Right atrium auricular region (tissue), 2 donors: ENCODE measurements at places on chromosomes 11 and 22. TPM values are rescaled to one million over a fixed set of nuclear protein-coding genes. Genes with fewer than 3 reads are reported as not detected.

DNA sequence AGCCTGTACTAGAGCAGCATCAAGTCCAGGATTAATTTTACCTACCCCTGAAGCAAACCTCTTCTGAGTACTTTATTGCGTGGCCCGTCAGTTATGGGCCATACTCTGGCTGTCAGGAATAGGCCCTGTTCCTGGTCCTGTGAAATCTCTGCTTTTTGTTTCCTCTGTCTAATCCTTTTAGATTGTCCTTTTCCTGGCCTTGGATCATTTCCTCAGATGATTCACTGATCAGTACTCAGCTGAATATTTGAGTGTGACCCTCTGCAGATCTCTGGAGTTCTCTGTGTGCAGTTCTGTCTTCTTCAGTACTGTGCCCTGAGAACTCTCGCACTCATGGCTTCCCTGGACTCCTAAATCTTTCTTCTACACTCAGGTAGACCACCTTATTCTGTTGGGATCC is 123.5 kb downstream of the UVRAG start:
- H3K27me3 ChIP-seq, result no peaks in the 10 kb centered on the region
- no peaks in the 10 kb centered on the region for H3K4me1 ChIP-seq
- H3K27ac ChIP-seq, result no peak overlapping the region
- no peak for DNase-seq
- H3K4me3 ChIP-seq, result no peak overlapping the region

GALNT18 gene
- 26.8 TPM for total RNA-seq

DNA sequence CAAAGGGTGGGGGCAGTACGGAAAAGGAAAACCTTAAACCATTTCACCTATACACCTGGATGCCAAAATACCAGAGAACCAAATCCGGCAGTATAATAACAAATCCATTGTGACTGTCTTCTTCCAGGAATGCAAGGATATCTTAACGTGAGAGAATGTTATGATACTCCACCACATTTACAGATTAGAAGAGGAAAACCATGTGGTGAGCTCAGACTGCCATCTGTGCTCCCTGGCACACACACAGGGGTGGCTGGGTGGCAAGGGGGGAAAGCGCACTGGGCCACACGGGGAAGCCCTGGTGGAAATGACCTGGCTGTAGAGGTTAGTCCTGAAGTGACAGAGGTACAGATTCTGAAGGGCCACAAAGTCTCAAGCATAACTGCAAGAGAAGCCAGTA is 9.9 kb downstream of the EIF1AD start:
- H3K27ac ChIP-seq, result no peak overlapping the region
- H3K36me3 ChIP-seq, result peaks cover 4% of the 10 kb centered on the region
- H3K4me1 ChIP-seq, result no peaks in the 10 kb centered on the region

DNA sequence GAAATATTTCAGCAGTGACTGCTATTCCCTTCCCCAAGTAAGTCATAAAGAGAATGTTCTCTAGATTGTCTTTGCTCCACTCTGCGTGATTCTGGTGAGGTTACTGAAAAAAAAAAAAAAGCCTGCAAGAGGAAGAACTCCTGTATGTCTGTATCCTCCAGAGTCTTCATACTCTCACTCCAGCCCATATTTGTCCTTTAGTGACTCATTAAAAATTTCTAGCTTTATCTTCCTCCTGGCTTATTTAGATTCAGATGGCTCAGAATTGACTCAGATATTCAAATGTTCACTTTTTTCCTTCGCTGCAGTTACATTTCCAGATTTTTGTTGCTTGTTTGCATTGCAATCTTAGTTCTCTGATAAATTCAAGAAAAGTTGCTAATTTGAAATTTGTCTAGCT is 76.3 kb upstream of the CNTN5 start:
- DNase-seq, result no peak
- H3K27me3 ChIP-seq, result no peaks in the 10 kb centered on the region
- H3K36me3 ChIP-seq, result no peaks in the 10 kb centered on the region
- no peak overlapping the region for H3K4me3 ChIP-seq
- H3K27ac ChIP-seq, result no peak overlapping the region

DDX17 gene
- total RNA-seq, result 161 TPM
